ENCODE measurements at places on chromosomes 11 and 22.

GRCh38 chr11:66126064-66126463 lies 56.0 kb downstream of the PACS1 start:
- DNase-seq = no peak

DNA sequence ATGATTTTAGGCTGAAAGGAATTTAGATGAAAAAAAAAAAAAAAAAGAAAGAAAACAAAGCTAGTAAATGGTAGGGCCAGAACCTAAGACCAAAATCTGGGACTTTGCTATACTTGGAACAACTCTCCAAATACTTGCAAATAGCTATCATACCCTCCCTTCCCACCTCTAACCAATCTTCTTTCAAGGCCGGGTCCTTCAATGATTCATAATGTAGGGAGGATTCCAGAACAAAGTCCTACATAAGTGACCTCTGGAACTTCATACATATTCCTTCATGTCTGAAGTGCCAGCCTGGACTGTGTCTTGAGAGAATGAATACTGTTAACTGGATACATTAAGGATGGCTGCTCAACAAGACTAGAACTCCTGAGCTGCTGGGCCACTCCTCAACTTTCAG lies 9.9 kb downstream of the STK33 start:
- no peak for DNase-seq

GRCh38 chr11:21446939-21447590 lies 745.8 kb upstream of the ANO5 start:
- no peak for DNase-seq

- no peak for DNase-seq
Observed at GRCh38 chr22:33188326-33188725, 130.1 kb upstream of the SYN3 start.

DNA sequence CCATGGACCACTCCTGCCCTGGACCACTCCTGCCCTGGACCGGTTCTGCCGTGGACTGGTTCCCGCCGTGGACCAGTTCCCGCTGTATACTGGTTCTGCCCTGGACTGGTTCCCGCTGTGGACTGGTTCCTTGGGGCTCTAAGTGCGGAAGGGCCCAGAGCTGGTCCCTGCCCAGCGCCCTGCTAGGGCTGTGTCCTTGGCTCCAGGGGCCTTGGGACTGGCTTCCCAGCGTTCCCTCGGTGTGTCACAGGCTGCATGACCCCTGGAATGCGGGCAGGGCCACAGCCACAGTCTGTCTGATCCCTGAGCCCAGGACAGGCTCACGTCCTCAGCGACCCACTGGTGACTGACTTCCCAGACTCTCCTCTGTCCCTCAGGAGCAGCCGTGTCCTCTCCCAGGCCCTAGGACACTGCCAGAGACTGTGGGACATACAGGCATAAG lies 412.2 kb downstream of the TBC1D22A start:
- no peak for DNase-seq

DNA sequence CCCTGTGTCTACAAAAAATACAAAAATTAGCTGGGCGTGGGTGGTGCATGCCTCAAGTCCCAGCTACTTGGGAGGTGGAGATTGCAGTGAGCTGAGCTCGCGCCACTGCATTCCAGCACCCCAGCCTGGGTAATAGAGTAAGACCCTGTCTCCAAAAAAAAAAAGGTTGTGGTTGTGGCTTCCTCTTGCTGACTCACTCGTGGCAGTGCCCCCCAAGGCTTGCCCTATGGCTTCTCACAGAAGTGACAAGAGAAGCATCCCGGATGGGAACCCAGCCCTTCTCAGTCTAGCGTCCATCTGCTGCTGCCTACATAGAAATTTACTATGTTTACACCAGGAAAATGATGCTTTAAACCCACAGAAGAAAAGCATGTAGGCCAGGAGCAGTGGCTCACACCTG lies 68.5 kb upstream of the PITPNB start:
- no peak for DNase-seq
